GM04504 (cell line): ENCODE measurements at places on chromosomes 13 and 19.

- DNase-seq, result no peak
These were observed 10.3 kb upstream of the BBC3 start for GRCh38 chr19:47240996-47241918.

DNA sequence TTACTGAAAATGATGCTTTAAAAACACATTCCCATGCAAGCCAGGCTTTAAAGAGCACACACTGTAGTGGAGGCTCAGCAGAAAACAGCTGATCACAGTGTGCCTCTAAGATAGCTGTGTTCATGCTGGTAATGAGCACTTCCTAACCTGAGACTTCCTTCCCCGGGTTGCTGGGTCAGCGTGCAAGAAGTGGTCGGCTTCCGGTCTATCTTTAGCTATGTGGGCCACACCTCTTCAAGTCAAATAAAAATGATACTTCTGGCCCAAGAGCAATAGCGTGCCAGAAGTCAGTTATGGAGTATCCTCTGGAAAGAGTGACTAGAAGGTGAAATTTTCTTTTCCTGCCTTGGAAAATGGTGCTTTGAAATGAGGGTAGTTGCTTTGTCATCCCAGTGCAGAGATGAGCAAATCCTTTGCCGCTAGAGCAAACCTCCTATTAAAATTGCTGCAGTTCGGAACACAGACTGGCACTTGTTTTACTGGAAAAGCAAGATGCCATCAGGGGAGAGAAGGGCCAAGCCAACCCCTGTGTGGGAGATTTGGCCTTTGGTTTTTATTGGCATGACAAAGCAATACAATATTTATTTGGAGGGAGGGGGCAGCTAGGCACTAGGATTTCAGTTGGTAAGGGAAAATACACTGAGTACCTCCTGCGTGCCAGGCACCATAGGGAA lies 64.2 kb downstream of the ARHGAP35 start:
- no peak for DNase-seq

- no peak for DNase-seq
These were observed 56.8 kb downstream of the POLR1D start for GRCh38 chr13:27678306-27679040.

GRCh38 chr13:48594096-48594815 lies 59.5 kb upstream of the CYSLTR2 start:
- DNase-seq, result no peak

- no peak for DNase-seq
These were observed 9.5 kb downstream of the NR2F6 start for GRCh38 chr19:17235971-17236777.

- DNase-seq, result no peak
These were observed 16.2 kb upstream of the FOXO1 start for GRCh38 chr13:40682449-40683240.

DNA sequence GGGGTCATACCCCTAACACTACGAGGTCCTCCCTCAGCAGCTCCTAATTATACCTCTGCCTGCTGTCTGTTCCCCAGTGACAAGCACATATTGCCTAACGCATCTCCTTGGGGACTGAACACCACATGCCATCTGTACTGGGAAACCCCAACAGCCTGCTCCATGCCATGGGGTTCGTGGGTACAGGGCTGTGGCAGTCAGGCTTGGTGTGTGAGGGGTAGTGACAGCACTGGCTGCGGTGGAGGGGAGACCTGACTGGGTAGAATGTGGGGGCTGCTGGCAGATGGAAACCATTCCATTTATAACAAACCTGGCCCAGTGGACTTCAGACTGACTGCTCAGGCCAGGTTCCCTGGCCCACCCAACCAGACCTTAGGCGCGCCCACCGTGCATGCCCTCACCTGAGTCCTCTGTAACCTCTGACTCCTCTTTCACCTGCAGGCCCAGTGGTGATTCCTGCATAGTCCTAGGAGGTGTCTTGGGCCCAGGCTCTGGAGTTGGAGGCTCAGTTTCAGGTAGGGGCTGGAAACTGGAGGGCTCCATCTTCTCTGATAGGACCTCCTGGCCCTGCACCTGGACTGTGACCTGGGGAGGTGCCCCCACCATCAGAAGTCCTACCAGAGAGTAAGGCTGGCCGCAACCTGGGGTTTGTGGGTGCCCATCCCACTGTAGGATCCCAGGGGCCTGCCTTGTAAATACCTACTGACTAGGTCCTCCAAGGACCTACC lies 3.0 kb downstream of the MZF1 start:
- no peak for DNase-seq

DNA sequence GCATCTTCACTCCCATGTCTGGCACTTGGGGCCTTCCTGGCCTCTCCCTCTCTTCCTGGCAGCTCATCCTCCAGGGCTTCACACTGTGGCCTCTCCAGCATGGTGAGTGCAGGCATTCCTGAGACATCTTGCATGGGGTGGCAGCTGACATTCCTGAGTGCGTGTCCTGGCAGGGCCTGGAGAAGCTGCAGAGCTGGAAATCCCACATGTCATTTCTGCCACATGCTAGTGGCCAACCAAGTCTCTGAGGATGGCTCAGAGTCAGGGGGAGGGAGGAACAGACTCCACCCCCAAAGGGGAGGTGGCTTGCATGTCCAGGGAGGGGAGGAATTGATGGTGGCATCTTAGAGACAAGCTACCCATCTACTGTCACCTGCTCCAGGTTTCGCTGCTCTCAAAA lies 41.6 kb upstream of the AMER2 start:
- DNase-seq, result no peak

- DNase-seq, result peak; percentile 17
These were observed 6.0 kb downstream of the TEKTIP1 start for GRCh38 chr19:3544742-3545668.

DNA sequence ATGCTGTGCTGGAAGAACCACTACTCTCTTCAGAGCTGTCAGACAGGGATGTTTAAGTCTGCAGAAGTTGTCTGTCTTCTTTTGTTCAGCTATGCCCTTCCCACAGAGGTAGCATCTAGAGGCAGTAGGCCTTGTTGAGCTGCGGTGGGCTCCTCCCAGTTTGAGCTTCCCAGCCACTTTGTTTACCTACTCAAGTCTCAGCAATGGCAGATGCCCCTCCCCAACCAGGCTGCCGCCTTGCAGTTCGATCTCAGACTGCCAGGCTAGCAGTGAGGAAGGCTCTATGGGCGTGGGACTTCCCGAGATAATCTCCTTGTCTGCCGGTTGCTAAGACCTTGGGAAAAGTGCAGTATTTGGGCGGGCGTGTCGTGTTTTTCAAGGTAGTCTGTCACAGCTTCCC lies 42.1 kb upstream of the UQCRFS1 start:
- no peak for DNase-seq

GRCh38 chr13:49457221-49457620 lies 13.1 kb downstream of the SETDB2 start:
- no peak for DNase-seq

- DNase-seq, result no peak
These were observed 785.0 kb downstream of the SLITRK5 start for GRCh38 chr13:88456151-88456550.

GRCh38 chr19:55720214-55720746 lies 17.9 kb downstream of the NLRP9 start:
- no peak for DNase-seq

GRCh38 chr13:35888457-35888883 lies 242.7 kb downstream of the DCLK1 start:
- no peak for DNase-seq

DNA sequence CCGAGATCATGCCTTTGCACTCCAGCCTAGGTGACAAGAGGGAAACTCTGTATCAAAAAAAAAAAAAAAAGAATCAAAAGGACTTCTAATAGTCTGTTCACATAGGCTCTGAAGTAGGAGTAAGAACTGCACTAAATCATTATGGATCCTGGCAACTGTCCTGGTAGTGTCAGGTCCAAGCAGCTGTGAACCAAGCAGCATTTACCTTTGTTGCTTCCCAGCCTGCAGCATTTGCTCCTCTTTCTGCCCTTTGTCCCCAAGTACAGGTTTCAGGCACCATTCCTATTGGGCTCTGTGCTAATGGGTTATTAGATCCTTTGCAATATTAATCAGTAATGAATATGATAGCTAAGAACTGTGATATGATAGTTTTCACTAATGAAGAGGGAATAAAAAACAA lies 77.4 kb upstream of the NBEA start:
- no peak for DNase-seq

DNA sequence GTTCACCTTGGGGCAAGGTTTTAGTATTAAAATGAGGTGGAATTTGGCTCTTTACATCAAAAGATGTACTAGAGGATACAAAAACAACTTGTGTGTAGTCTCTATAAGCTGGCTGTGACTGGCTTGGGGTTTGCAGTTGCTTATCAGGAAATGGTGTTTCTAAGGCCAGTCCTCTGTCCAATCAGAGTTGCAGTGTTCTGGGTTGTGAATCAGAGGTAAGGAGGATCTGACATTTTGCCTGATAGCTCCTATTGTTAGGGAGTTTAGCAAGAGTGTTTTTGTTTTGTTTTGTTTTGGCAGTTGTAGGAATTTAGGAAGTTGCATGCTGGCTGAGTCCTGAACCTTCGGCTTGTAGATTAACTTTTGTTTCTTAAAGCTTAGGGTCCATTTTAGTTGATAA lies 20.1 kb upstream of the ESD start:
- no peak for DNase-seq

DNA sequence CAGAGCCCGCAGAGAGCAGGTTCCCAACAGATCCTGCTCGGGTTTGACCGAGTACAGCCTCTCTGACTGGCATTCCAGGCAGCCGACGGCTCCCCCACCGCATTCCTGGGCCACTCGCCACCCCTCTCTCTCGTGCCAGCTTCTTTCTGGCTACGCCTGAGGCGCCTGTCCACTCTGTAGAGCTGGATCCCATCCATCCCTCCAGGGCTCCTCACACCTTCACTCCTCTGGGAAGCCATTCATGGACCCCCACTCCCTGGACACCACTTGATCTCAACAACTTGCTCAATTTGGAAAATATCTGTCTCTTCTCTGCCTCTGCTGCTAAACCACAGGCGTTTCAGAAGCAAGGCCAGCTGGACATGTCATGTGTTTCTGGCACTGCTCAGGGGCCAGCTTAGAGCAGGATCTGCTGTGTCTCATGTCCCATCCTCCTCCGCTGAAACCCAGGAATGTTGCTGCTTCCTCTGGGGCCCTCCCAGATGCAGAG lies 30.6 kb upstream of the ATP1A3 start:
- peak; percentile 61 for DNase-seq

- DNase-seq, result no peak
These were observed 306.4 kb downstream of the TBC1D4 start for GRCh38 chr13:75175575-75175974.

DNA sequence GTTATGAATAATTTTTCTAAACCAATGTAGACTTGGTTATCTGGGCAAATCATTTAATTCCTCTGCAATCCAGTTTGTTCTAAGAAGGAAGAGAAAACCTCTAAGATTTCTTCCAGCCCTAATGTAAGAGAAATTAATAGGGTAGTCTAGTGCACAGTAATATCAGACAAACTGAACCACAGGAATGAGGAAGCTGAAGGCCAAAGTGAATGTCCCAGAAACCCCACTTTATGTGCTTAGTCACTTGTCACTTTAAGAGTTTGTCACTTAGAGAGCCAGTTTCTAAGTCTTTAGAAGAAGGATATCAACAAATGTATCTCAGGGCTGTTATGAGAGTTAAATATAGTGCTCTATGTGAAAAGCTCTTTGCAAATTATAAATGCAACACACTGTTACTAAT lies 750.6 kb downstream of the DIAPH3 start:
- DNase-seq, result no peak

DNA sequence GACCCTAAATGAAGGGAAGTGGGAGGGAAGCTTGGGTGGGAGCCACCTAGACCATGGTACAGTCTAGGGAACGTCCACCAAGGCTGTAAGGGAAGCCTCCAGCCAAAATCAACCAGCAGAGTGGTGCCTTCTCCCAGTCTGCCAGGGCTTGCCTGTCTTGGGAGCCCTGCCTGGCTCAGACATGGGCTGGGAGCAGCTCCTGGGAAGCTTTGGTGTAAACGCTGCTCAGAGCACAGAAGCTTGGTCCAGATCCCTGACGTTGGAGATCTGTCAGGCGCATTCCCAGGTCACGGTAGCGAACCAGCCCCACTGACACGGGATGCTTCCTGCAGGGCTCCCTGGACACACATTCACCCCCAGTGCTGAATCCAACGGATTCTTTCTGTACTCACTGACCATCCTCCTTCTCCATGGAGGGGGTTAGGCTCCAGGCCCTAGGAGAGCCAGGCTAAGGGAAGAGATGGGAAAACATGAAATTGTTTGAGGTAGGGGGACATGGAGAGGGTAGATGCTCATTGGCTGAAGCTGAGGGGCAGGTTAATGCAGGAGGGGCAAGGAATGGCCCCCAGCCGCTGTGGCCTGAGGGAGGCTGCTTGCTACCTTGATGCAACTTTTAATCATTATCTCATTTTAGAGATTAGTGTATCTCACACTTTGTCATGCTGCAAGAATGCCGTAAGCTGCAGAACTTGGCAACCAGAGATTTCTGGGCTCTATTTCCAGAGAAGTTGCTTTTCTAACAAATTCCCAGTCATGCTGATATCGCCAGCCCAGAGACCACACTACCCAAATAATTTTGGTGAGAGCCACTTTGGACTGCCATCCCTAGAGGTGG lies 195.8 kb downstream of the UQCRFS1 start:
- no peak for DNase-seq

DNA sequence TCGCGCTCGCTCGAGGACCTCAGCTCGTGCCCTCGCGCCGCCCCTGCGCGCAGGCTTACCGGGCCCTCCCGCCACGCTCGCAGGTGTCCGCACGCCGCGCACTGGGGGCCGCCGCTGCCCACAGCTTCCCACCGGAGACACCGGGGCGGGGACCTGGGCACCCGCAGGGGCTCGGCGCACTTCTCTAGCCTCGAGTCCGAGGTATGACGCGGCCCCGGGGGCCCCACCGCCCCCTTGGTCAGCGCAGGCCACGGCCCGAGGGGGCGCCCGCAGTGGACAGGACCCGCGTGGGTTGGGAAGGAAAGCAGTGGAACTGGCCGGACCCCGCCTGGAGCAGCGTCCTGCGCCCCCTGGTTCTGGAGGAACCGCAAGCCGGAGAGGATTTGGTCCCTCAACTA lies 2.1 kb upstream of the GRWD1 start:
- no peak for DNase-seq

DNA sequence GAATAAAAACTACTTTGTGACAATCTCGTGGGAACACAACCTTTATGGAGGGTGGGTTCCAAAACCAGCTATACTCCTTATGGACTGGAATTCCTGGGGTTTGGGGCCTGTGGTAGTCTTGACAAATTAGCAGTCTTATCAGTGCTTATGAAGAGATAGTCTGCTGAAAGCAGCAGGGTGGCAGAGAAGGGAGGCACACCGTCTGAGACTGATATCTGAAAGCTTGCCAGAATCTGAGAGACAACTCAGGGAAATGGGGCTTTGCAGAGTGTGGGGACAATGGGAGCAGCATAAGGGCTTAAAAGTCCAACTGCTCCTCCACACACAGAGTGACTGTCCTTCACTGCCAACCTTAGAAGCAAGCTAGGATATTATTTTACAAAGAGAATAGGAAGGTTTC lies 95.9 kb downstream of the UGGT2 start:
- no peak for DNase-seq

DNA sequence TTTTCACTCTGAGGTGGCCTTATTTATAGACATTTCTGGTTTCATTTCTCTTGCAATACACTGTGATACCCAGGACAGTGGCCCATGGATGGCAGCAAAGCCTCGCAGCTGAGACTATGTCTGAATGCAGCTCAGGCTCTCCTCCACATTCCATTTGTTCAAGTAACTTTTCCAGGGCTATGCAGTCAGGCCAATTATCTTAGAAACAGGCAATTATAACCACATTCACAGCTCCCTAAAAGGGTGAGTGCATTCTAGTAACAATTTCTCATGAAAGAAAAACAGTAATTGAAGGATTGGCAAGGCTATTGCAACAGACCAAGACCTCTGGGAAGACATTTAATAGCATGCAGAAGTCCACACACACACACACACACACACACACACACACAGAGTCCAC lies 264.0 kb downstream of the TBC1D4 start:
- peak; percentile 76 for DNase-seq

GRCh38 chr13:95547531-95548167 lies 4.9 kb upstream of the CLDN10 start:
- DNase-seq, result no peak
